GM23248 (cell line): ENCODE measurements at places on chromosomes 7 and 10. TPM values are rescaled to one million over a fixed set of nuclear protein-coding genes. Genes with fewer than 3 reads are reported as not detected.

GRCh38 chr7:67105377-67105776, 108.7 kb downstream of the TYW1 start:
- DNase-seq = peak; percentile 1

GRCh38 chr7:24216576-24217125, 67.3 kb upstream of the NPY start:
- DNase-seq = peak; percentile 45

DNA sequence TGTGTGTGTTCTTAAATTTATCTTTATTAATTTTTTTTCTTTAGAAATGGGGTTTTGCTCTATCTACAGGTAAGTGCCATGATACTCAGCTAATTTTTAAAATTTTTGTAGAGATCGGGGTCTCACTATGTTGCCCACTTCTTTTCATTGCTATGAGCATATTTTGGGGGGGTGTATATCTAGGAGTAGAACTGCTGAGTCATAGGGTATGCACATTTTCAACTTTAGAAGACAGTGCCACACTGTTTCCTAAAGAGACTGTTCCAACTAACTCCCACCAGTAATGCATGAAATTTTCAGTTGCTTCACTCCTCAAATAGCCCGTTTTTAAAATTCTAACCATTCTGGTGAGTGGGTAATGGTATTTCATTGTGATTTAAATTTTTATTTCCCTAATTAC, 108.3 kb downstream of the CUL2 start:
- no peak for DNase-seq

GRCh38 chr7:329691-330281, 39.8 kb downstream of the FOXL3 start:
- no peak for DNase-seq

- peak; percentile 7 for DNase-seq
These were observed 109.3 kb downstream of the CPEB3 start for GRCh38 chr10:92181575-92181974.

- peak; percentile 31 for DNase-seq
These were observed 396.7 kb downstream of the EXOC4 start for GRCh38 chr7:133649593-133649992.

Gene ARL5B
- total RNA-seq = 10.7 and 11.8 TPM in 2 replicates
